ENCODE measurements at places on chromosomes 3 and 15.

- DNase-seq: no peak
These were observed 230.6 kb downstream of the ZMAT3 start for GRCh38 chr3:178841011-178841410.

GRCh38 chr3:137297770-137298169 lies 340.0 kb downstream of the IL20RB start:
- no peak for DNase-seq

DNA sequence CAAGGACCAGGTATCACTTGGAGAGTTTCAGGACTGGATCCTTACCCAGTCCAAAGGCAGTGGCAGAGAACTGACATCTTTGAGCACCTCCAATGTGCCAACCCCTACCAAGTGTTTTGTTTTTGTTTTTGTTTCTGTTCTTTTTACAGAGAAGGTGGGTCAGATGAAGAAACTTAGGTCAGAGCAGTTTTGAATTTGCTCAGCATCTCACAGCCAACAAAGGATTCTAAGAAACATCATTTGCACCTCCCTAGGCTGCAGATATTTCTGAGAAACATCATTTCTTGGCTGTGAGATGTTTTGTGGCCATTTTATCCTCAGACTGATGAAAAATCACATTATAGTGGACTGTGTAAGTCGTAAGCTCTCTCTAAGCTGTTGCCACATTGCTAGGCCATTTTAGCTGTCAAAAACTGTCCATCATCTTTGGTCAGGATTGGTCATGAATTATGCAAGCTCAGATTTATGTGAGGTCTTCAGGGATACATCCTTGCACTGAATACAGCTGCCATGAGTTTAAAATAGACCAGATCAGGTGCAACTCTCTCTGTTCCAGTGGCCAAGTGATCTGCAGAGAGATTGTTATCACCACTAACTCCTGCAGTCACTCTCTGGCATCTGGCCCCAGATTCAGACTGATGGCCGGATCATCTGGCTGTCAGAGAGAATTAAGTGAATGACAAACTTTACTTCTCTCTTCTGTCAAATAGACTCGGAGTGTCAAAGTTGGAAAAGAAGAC lies 341.5 kb downstream of the EPHB1 start:
- no peak for DNase-seq

GRCh38 chr15:58731756-58732535 lies 17.6 kb downstream of the ADAM10 start:
- peak; percentile 22 for DNase-seq

- no peak for DNase-seq
These were observed 143.5 kb downstream of the PDE8A start for GRCh38 chr15:85125056-85125661.

- no peak for DNase-seq
These were observed 552 bp upstream of the XYLB start for GRCh38 chr3:38345879-38346586.

DNA sequence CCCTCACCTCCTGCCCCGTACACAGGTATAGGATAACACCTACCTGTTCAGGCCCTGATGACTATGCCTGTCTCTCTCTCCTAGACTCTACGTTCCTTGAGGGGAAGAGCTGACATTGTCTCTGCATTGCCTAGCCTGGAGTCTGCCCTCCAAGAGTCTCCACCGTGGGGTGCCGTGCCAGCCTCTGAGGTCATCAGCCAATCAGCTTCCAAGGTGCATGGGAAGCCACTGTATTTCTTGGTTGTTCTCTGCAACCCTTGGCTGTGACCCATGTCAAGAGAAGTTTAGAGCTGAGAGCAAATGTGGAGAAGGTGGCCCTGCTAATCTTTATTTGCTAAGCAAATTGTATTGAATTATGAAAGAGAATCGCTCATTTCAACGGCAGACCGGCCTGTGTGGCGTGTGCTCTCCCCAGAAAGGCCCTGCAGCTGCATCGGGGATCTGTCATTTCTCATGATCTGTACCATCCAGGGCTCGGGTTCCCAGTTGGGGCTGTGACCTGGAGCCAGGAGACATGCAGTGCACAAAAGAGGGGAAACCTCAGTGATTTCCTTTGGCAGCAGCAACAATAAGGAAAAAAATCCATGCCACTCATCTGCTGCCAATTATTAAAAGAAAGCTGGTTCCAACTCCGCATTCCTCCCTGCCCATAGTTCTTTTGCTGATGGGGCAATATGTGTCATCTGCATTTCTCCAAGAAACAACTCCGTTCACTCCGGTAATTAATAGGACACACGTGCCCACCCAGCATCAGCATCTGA lies 182.2 kb downstream of the MEGF11 start:
- DNase-seq: no peak

- DNase-seq: no peak
These were observed 30.9 kb downstream of the RCN2 start for GRCh38 chr15:76962337-76963013.

GRCh38 chr3:78351334-78351733 lies 1311.4 kb downstream of the ROBO2 start:
- DNase-seq: no peak

DNA sequence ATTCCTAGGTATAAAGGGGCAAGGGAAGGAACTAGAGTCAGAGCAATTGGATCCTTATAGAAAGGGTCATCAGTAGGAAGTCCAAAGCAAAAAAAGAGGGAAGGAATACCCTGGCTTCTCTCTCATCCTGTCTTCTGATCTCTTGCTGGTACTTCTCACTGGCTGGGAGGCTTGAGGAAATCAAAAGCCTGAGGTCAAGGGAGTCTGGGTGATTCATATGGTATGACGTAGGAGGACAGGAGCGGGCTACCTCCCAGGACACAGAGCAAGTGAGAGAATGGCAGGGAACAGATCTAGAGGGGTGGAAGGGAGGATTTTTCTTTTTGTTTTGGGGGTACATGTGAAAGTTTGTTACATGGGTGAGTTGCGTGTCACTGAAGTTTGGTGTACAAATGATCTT lies 76.0 kb downstream of the CFAP20DC start:
- peak; percentile 56 for DNase-seq

- DNase-seq: no peak
These were observed 50.4 kb upstream of the GRIP2 start for GRCh38 chr3:14590569-14590968.

GRCh38 chr15:44646460-44646859 lies 17.0 kb downstream of the SPG11 start:
- DNase-seq: no peak

- DNase-seq: no peak
These were observed 1.8 kb upstream of the SH2D7 start for GRCh38 chr15:78090422-78091063.

DNA sequence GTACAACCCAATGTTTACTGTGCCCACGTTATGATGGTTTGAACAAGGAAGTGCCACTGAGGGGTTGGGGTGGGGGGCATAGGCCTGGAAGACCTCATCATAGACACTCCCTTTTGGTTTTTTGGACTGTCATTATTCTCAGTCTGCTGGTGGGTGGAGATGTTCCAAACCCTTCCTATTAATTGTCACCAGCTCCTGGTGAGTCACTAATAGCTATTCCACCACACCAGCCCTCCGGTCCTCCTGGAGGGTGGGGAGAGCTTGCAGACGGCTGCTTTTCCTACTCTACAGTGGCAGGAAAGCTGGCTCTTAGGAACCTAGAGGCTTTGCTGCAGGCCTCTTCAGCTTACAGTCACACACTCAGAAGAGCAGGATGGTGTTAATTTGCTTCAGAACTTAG lies 9.0 kb upstream of the COPG1 start:
- no peak for DNase-seq

GRCh38 chr3:179589143-179589542 lies 15.3 kb downstream of the MRPL47 start:
- no peak for DNase-seq

DNA sequence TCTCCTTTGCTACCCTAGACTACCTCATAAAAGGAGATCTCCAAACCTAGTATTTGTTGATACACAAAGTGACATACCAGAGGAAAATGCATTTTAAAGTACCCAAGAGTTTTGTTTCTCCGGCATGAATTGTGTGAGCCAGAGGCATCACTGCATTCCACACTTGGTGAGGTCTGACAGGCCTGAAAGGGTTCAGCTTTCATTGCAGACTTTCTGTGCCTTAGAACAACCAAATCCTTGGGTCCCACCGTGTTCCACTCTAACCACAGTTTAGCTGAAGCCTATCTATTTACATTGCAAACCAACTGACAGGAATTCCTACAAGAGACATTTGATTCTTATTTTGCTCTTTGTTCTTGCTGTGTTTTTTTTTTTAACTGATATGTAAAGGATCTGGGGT lies 21.0 kb upstream of the EID1 start:
- DNase-seq: no peak

DNA sequence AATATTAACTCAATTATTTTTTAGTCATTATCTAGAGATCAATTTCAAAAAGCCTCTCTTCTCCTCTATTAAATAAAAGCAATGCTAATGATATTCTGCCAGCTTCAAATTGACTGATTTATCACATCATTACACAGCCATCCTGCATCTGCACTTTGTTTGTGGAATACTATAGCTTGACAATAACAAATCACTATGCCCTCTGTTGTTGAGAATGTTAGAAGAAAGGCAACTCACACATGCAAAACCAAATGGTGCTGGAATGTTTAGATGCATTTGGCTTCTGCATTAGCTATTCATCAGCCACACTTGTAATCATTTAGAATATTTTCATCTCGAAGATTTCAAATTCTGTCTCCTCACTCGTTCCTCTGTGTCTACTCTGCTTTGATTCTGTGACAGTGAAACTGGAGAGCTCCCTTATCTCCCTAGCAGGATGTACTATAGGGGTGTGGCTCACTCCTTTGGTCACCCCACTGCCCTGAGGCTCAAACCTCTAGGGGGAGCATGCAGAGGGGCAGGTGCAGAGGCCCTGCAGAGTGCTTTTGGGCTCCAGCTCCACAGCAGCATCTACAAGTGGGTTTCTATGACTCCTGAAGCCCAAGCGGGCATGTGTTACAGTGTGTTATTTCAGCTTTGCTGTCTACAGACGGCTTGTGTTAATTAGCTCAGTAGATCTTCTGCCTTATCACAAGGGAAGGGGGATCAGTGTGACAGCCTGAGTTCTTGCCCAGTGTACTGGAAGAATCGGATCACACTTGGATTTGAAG lies 454.1 kb upstream of the BCHE start:
- no peak for DNase-seq

DNA sequence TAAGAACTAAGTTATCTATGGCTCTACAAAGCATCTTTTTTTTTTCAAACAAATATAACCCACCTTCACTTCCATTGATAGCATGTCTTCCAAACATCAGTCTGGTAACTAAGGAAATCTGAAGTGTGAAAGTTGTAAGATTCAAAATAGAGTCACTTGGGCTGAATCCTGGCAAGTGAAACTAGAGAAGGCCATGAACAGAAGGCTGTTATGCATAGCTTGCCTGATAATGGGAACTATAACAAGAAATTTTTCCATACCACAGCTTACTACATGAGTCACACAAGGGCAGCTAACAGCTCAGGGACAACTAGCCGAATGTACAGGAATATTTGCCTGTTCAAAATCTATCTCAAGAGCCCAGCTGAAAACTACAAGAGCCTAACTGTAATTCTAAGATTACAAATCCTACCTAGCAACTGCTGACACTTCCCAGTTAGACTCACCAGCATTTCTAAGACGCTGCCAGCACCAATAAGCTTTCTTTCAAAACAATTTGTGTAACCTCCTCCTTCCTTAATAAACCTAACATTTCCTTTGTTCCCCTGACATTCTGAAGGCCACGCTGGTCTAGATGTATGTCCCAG lies 1066.5 kb downstream of the PLOD2 start:
- DNase-seq: no peak

DNA sequence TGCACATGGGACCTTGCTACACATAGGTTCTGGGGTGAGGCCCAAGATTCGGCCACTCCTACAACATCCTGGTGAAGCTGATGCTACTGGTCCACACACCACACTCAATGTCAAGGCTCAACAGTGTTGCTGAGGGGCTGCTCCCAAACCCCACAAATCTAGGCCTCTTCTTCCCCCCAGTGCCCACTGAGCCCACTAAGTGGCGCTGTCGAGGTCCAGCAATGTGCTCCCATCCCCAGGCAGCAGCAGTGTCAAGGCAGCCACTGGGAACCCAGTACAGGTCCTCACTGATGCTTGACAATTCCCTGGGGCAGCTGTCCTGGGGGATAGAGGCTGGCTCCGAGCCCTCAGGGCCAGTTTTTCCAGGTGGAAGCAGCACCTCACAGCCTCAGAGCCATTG lies 21.5 kb downstream of the SCN5A start:
- no peak for DNase-seq

DNA sequence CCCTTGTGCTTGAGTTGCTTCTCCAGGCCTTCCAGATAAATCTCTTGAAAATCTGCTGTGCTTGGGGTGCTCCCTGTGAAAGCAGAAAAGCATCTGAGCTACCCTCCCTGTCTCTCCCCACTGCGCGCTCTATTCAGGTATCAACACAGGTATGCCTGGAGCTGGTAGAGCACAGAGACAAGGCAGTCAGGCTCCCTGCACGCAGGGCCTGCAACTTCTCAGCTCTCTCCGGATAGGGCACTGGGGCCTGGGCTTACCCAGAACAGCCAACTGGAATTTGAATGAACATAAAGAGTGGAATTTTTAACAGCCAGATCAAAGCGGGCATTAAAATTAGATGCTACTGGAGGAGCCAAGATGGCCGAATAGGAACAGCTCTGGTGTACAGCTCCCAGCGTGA lies 183.6 kb downstream of the XXYLT1 start:
- DNase-seq: no peak

GRCh38 chr3:49871531-49872153 lies 1.9 kb upstream of the CAMKV start:
- no peak for DNase-seq
